ENCODE measurements at places on chromosomes 16 and 17.

DNA sequence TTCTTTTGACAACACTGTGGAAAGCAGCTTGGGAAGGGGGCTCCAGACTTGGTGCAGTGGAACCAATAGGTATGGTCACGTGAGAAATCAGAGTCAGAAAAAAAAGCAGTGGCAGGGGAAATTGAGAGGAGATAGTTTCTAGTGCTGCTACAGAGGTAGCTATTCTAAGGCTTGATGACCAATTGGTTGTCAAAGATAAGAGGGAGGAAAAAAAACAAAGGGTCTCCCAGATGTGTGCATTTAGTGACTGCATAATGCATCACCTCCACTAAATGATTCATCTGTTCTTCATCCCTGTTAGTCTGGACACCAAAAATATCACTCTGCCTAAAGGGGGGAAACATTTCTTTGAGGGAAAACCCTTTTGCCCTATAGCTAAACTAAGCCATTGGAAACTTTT is 56.5 kb downstream of the PIGL start:
- DNase-seq, result no peak

GRCh38 chr17:12732366-12732765 is 56.9 kb upstream of the ARHGAP44 start:
- DNase-seq, result no peak

GRCh38 chr17:27088767-27089078 is 205.2 kb upstream of the WSB1 start:
- no peak for DNase-seq

GRCh38 chr17:34356194-34356593 is at the start of gene CCL13:
TSS of gene CCL13 (plus strand) at chr17:34356480. CDS start at chr17:34356527, 47 bp downstream.
- no peak for DNase-seq

DNA sequence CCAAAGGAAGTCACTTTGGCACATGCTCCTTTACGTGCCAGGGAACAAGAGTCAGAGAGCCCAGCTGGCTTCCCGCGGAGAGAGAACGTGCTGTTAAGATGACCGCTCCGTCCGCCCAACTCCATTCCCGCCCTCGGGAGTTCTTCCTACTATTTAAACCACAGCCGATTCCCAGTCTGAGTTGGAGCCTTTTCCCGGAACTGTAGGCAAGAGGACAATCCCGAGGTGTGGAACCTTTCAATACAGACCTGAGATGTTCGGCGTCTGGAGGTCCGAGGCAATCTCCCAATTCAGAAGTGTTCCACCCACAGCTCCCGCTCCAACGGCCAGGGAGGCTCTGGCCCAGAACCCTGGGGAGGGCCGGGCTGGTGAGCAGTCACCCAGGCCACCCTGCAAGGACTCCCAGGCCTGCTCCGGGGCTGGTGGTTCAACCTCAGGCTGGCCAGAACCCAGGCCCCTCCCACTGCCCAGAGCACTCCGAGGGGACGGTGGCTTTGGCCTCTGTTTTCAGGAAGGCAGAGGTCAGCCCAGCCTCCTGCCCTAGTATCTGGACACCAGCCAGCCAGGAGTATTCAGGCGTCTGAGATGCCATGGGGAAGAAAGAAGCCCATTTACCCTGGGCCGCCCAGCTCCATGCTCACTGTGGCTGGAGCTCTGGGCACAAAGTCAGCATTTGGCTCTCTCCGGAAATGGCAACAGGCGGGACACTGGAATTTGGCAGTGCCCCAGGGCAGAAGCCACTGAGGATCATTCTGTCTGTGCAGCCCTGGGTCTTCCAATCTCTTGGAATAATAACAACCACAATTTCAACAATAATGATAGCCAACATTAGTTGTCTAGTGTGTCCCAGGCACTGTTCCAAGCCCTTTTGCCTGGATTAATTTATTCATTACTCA is 21.4 kb downstream of the EMP2 start:
- no peak for DNase-seq

- DNase-seq, result no peak
Observed at GRCh38 chr16:56518425-56518824, 1.4 kb downstream of the BBS2 start.

- DNase-seq, result no peak
Observed at GRCh38 chr17:49676276-49676868, 1.5 kb downstream of the SPOP start.

- no peak for DNase-seq
Observed at GRCh38 chr17:61455324-61456060, 3.3 kb downstream of the TBX4 start.

GRCh38 chr16:18800775-18801144 is 589 bp downstream of the ARL6IP1 start:
- DNase-seq, result no peak

DNA sequence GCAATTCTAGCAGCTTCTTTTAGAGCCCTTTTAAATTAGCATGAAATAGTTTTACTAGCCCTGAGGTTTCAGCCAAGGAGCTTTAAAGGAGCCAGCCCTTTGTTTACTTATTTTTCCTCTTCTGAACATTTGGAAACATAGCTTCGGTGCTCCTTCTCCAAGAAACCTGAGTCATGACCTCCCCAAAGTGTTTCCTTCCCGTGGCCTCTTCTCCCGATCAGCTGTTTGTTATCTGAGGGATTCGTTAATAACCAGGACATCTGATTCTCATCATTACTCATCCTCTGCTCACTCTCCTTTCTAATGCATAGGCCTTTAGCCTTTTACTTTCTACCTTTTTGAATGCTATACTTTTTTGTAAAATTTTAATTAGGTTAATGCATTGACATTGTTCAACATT is 204.5 kb downstream of the WWOX start:
- DNase-seq, result no peak

- no peak for DNase-seq
Observed at GRCh38 chr16:49857423-49858181, 1.7 kb upstream of the ZNF423 start.

DNA sequence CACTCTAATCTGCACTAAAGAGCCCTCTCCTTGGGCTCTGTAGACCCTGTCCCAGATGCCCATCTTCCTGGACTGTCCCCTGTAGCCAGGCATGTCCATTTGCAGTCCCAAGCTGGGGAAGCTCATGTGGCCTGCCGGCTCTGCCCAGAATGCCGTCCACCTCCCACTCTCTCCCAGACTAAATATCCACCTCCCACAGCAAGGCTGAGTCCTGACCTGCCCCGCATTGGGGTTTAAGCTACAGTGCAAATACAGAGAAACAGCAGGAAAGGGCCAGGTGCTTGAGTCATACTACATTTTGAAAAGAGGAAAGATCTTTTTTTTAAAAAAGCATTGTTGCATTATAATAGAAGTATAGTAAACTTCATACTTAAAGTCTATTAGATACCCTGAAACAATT is 3.0 kb downstream of the ST6GALNAC2 start:
- DNase-seq, result no peak

DNA sequence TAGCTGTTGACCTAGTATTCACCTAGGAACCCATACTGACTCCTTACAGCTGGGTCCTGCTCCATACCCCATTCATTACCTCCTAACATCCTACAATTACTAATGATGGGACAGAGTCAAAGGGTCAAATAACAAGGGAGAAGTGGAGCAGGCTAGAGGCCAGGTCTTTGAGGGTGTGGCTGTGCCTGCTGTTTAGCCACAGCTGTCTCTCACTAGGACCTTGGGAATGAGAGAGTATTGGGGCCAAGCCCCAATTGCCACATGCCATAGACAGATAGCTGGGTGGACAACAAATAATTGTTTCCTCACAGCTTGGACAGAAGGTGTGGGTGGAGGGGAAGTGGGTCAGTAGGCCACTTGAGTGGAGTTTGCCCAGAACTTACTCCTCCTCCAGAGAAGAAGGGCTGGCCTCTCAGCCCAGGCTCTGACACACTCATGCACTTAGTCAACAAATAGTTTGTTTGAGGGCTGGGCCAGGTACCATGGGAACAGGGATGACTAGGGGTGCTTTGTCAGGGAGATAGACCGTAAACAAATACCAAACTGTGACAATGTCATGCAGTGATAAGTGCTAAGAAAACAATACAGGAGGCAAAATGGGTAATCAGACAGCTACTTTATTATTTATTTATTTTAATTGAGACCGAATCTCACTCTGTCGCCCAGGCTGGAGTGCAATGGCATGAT is 10.2 kb upstream of the CENPT start:
- DNase-seq, result peak; percentile 18

GRCh38 chr17:72804949-72805707 is 287.4 kb downstream of the SLC39A11 start:
- DNase-seq, result no peak

DNA sequence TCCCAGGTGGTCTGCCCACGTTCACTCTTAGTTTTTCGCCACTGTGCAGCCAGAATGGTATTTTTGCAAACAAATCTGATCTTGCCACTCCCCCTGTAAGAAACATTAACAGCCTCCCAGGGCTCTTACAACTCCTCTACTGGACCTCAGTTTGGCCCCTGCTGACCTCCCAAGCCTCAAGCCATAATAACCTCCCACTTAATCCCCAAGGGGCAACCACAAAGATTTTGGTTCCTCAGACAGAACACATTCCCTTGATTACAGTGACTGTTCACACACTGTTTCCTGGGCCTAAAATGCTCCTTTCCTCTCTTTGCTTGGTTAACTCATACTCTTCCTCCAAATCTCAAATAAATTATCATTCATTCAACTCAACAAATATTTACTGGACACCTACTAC is 21.5 kb upstream of the CD300E start:
- DNase-seq, result no peak

- no peak for DNase-seq
Observed at GRCh38 chr17:76935331-76935730, 67.1 kb downstream of the MGAT5B start.

- DNase-seq, result no peak
Observed at GRCh38 chr17:49577963-49578362, 2.3 kb downstream of the NXPH3 start.

DNA sequence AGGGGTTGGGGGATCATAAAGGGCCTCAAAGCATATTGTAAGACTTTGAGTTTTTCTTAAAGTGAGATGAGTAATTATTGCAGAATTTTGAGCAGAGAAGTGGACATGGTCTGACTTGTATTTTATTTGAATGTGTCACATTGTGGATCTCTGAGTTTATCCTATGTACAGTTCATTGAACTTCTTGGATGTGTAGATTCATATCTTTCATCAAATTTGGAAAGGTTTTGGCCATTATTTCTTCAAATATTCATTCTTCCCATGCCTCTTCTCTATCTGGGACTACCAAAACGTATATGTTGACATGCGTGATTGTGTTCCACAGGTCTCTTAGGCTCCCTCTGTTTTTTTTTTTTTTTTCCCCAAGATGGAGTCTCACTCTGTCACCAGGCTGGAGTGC is 14.3 kb upstream of the DLX3 start:
- no peak for DNase-seq

GRCh38 chr16:84616515-84616914 is 1.4 kb downstream of the COTL1 start:
- no peak for DNase-seq

GRCh38 chr16:54342966-54343365 is 56.4 kb upstream of the IRX3 start:
- no peak for DNase-seq

DNA sequence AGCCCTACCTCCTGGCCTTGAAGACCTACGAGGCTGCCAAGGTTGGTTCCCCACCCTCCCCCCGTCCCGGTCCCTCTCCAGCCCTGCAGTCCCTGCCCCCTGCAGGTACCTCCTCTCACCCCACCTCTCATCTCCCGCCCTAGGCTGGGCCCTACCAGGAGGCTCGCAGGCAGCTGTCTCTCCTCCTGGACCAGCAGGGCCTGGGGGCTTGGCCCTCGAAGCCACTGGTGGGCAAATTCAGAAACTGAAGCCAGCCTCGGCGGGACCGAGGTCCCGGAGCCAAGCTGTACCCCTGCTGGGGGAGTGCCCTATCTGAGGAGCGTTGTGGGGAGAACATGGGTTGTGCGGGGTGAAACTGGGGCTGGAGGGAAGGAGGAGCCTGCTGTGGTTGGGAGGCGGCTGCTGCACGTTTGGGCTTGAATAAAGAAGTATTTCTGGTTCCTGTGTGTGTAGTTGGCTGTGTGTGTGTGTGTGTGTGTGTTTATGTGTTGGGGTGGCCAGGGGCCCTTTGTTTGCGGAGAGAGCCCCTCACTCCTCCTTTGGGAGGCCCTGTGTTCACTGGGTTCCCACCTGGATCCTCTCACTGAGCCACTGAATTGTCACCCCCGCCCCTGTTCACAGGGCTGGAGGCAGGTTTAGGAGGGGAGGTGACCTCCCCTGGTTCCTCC is 5.9 kb downstream of the ADAD2 start:
- DNase-seq, result no peak

GRCh38 chr17:42312285-42313130 is 24.2 kb downstream of the STAT5A start:
- peak; percentile 75 for DNase-seq

- DNase-seq, result no peak
Observed at GRCh38 chr16:47054306-47054705, 80.8 kb upstream of the DNAJA2 start.

GRCh38 chr16:12971241-12971640 is 69.8 kb downstream of the SHISA9 start:
- no peak for DNase-seq

DNA sequence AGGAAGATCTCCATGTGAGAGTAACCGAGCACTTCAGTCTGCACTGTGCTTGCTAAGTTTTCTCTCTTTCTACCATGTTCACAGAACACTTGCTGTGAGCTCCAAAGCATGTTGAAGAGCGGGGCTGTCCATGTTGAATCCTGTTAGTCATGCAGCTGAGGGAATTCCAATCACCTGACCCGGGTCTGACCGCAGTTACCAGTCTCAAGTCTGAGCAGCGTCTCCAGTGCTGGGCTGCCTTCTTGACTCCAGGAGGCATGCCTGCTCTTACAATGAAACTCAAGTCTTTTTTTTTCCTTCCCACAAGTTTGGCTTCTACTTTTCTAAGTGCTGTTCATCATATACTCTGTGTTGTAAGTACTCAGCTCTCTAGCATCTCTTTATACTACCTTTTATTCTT is 44.3 kb downstream of the HOXB1 start:
- DNase-seq, result no peak

DNA sequence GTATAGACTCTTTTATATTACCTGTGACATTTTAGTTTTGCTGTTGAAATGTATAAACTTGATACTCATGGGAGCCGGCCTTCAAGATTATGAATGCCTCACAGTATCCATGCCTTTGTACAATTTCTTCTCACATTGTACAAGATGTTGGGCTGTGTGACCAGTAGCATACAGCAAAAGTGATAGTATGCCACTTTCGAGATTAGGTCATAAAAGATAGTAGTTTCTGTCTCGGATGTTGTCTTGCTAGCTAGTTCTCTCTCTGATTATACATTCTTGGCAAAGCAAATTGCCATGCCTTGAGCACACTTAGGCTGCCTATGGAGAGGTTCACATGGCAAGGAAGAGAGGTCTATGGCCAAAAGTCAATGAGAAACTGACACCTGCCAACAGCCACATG is 1309.8 kb upstream of the CDH8 start:
- DNase-seq, result no peak

GRCh38 chr17:13128676-13129075 is 110.8 kb upstream of the ELAC2 start:
- no peak for DNase-seq
